ENCODE measurements at places on chromosomes 6 and 20.

GRCh38 chr20:15922556-15922955 lies 650.7 kb downstream of the KIF16B start:
- DNase-seq, result no peak

DNA sequence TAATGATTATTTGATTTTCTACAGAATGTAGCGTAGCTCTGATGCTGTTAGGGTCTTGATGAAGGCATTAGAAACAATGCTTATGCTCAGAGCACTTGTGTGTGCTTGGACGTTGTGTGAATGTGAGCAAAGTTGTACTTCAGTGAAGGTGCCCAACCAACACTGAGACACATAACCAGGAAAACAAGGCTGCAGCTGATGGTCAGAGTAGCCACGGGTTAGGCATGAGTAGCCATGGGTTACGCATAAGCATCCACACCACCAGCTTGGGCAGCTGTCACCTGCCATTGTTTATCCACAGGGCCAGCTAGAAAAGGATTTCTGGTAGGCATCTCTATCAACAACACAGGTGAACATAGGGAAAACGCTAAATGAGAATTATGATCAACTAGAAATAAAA lies 326.6 kb downstream of the NRN1 start:
- no peak for DNase-seq

- no peak for DNase-seq
These were observed 20.8 kb downstream of the ZBTB2 start for GRCh38 chr6:151370509-151371078.

DNA sequence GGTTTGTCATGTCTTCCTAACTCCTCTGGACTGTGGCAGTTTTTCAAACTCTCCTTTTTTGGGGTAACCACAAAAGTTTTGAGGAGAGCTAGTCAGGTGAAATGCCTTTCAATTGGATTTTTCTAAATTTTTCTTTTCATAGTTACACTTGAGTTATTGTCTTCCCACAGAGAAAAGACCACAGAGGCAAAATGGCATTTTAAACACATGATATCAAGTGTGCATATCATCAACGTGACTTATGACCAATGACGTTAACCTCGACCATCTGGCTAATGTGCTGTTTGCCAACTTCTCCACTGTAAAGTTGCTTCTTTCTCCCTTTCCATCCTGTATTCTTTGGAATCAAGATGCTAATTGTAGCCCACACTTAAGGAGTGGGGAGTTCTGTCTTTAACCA lies 41.3 kb upstream of the SNAP25 start:
- DNase-seq, result no peak

- DNase-seq, result no peak
These were observed 251.6 kb downstream of the ERMARD start for GRCh38 chr6:170003027-170003426.

DNA sequence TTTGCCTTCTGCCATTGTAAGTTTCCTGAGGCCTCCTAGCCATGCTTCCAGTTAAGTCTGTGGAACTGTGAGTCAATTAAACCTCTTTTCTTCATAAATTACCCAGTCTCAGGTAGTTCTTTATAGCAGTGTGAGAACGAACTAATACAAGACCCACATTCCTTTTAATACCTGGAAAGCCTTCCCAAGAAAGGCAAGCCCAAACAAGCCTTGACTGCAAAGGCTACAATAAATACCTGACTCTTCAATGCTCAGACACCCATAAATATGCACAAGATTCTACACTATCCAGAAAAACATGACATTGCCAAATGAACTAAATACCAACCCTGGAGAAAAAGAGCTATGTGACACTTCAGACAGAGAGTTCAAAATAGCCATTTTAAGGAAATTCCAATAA lies 338.8 kb downstream of the HAO1 start:
- DNase-seq, result no peak

DNA sequence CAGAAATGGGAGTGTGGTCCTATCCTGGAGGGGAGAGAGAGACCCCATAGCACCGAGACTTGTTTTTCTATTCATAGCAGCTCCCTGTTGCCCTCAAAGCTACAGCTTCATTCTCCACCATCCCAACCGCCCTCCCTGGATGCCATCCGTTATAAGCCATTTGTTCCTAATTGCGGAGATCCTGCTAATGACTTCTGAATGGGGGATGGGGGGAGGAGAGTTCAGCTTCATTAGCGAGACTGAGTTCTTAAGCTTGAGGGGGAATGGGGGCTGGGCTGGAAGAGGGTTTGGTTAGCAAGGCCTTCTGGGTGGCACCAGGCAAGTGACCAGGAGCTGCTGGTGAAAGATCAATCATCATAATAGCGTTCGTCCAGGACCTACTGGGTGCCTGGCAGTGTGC lies 27.1 kb downstream of the FOXP4 start:
- DNase-seq, result no peak

DNA sequence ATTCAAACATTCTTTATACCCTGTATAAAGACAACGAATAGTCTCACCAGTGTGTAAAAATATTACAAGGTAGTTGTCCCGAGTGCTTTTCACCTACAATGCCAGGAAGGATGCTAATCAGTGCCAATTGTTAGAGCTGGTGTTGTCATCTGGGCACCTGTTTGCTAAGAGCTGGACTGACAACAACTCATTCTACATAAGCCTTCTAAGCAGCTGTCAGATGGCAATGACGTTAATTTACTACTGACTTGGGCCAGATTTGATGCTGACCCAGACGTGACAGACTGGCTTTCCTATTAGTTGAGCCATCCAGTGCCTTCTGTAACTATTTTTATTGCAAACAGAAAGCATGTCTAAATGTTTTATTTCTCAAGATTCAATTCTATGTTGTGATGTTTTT lies 355.2 kb downstream of the ADGRB3 start:
- DNase-seq, result no peak

DNA sequence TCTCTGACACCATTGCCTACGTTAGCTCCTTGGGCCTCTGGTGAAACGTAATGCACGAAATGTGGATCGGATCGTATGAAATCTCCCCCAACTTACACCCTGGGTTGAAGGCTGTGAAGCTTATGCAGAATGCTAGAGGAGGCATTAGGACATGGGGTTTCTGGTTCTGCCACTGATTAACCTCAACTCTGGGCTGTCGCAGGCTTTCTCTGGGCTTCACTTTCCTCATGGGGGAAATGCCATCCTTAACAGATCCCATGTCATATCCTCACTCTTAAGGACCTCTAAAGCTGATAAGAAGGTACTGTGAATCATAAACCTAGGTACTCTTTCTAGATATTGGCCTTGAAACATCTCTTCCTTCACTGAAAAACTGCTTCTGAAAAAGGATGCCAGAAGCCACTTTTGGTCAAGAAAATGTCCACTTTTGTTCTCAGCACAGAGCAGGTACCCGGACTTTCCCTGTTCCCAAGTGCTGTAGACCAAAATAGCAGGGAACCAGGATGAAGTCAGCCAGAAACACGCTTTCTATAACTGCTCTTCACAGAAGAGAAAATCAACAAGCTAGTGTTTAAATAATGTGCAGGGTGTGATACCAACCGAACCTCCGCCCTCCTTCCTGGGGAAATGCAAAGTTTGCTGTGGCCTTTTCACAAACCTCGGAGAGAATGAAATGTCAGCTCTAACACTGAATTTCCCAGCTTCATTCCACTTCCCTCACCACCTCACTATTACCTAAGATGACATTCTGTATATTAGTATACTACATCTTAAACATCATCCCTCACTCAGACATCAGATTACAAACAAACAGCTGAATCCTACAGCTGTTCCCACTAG lies 118.9 kb downstream of the BACH2 start:
- no peak for DNase-seq

DNA sequence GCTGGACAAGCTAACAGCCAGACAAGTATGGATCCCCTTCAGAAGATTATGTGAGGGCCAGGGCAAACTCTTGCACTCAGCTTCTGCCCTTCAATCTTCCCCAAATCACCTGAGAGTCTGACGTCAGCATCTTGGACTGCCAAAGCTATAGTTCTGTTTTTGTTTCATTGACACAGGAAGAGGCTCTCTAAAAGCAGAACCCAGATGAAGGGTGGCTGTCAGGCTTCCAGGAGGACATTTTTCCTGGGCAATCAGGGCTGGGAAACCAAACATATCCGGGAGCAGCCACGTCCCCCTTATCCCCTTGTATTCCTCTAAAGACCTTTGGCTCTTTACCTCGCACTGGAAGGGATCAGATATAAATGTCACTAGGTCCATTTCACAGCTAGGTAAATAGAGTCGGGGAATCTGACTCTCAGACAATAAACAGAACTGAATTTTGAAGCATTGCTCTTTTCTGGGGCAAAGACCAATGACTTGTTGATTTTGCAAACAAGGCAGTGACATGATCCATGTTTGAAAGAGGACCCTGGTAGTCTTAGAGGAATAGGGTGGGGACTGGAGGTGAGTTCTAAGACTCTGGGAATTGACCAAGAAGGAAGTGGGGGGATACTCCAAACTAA lies 13.3 kb downstream of the MAFB start:
- no peak for DNase-seq

GRCh38 chr20:45325371-45325770 lies 17.3 kb upstream of the MATN4 start:
- no peak for DNase-seq

GRCh38 chr6:157380779-157381561 lies at the start of gene ZDHHC14:
TSS of gene ZDHHC14 (plus strand) at chr6:157381190.
- peak; percentile 92 for DNase-seq

GRCh38 chr6:17381424-17382147 lies 11.8 kb upstream of the CAP2 start:
- no peak for DNase-seq

- no peak for DNase-seq
These were observed 34.4 kb upstream of the ASF1A start for GRCh38 chr6:118859517-118860064.

DNA sequence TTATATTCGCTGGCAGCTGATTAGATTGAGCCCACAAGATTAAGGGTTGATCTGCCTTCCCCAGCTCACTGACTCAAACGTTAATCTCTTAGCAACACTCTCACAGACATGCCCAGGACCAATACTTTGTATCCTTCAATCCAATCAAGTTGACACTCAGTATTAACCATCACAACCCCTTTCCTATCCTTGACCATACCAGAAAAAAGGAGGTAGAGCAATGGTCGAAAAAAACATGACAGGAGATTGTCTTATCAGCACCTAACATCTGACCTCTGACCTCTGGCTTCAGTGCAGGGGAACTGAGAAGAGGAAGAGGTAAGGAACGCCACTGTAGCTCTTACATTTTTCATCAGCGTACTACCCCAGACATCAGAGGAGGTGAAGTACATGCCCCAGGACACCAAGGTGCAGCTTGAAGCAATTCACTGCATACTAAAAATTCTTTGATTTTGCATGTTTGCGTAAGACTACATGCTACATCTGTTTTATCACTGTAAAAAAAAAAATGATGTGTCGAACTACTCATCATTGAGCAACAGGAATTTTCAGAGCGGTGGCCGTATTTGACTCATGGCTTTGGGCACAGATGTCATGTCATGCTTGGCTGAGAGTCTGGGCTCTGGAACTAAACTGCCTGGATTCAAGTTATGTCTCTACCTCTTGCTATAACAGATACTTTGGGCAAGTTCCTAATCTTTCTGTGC lies 188.0 kb upstream of the TAB2 start:
- no peak for DNase-seq

DNA sequence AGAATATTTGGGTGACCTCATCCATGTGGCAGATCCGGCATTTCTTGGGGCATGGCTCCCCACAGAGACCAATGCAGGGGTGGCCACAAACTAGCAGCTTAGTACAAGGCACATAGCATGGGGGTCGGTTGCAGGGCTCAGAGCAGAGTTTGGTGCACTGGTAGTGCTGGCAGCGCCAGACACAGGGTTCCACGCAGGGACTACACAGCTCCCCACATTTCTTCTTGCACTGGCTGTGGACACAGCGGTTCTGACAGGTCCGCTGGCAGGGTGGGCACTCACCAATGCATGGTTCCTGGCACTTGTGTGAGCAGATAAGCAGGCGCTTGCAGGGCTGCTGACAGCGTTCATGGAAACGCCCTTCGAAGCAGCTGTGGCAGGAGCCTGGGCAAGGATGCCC lies 29.1 kb downstream of the DDX27 start:
- no peak for DNase-seq

GRCh38 chr20:21510414-21511384 lies 3.2 kb downstream of the NKX2-2 start:
- no peak for DNase-seq

- no peak for DNase-seq
These were observed 70.8 kb downstream of the B3GAT2 start for GRCh38 chr6:70886071-70886470.

DNA sequence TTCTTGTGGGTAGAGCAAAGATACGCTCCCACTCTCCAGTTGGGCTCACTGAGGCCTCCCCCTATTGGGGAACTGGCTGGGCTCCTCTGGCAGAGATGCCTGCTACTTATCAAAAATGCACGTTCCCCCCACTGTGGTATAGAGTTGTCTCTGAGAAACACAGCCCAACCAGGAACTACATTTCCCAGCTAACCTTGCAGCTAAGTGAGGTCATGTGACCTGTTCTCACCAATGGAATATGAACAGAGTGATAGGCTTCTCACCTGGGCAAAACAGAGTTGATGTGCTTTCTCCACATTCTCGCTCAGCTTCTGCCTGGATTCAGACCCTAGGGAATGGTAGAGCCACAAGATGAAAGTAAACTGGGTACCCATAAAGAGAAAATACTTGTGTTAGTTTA lies 49.1 kb upstream of the PTPRT start:
- DNase-seq, result peak; percentile 2

GRCh38 chr20:58950603-58951002 lies 30.5 kb upstream of the NELFCD start:
- DNase-seq, result no peak

- no peak for DNase-seq
These were observed 5.6 kb upstream of the ACSS1 start for GRCh38 chr20:25063546-25063945.

DNA sequence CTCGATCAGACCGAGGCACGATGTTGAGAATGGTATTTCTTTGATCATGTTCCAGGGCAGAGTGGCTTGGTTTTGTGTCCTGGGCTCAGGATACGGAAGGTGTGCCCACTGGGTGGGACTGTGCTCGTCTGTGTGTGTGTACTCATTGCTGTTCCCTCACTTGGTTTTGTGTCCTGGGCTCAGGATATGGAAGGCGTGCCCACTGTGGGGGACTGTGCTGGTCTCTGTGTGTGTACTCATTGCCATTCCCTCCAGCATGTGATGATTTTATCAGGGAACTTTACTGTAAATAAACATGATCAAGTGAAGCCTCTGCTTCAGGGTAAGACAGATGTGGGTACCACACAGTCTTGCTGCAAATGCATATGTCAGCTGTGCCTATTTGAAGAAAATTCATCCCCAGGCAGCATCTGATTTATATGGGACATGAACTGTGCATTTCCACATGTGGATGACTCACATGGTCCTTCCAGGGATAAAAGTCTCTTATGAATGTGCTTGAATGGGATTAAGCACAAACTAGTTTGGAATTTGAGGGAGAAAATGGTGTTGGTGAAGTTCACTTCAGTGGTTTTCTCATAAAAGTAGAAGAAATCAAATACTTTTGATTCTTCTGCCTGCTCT lies 274.3 kb downstream of the QKI start:
- DNase-seq, result no peak
